ENCODE measurements at places on chromosomes 13 and 19.
A peak's percentile ranks its signal among the peaks of the same experiment; 100 is the strongest.

- DNase-seq: no peak
These were observed 90.2 kb upstream of the RNF113B start for GRCh38 chr13:98267080-98267912.

DNA sequence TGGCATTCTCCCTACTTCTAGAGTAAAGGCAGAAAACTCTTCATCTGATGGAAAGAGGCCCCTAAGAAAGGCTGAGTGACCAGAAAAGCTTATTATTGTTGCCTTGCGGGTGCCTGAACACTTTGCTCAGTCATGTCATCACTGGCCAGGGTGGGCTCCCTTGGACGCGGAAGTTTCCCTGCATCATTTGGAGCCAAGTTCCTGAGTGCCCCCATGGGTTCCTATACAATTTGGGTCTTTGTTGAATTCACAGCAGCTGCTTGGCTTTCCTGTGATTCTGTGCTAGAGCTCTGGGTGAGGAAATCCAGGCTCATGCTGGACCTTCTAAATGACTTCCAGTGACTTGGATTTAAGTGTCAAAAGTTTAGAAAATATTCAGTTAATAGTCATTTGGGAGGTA is 232.9 kb downstream of the LHFPL6 start:
- no peak for DNase-seq

GRCh38 chr13:76210262-76210661 is 574.1 kb downstream of the LMO7 start:
- DNase-seq: no peak

- DNase-seq: no peak
These were observed 21.2 kb downstream of the MAST1 start for GRCh38 chr19:12859546-12859945.

GRCh38 chr13:111519041-111519440 is 198.6 kb downstream of the TEX29 start:
- DNase-seq: no peak

DNA sequence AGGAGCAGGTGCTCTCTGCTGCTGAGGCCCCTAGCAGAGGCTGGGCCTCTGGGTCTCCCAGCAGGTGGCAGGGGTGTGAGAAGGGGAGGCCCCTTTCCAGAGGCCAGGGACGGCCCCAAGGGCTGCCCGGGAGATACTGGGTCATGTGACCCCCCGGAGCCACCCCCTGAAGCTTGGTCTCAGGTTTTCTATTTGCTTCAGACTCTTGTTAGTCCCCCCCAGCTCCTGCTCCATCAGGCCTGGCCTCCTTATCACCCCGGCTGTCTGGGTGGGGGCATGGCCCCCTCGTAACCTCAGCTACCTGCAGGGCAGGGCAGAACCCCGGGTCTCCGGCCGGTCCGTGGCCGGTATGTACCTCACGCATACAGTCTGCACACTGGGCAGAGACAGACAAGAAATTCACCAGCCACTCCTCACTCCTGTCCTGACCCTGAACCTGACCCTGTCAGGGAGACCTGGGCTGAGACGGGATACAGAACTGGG is 13.2 kb upstream of the TCF3 start:
- DNase-seq: no peak

- no peak for DNase-seq
These were observed 8.0 kb downstream of the PTH2 start for GRCh38 chr19:49415102-49415809.

GRCh38 chr13:99725644-99726043 is 224.4 kb downstream of the TM9SF2 start:
- DNase-seq: no peak

DNA sequence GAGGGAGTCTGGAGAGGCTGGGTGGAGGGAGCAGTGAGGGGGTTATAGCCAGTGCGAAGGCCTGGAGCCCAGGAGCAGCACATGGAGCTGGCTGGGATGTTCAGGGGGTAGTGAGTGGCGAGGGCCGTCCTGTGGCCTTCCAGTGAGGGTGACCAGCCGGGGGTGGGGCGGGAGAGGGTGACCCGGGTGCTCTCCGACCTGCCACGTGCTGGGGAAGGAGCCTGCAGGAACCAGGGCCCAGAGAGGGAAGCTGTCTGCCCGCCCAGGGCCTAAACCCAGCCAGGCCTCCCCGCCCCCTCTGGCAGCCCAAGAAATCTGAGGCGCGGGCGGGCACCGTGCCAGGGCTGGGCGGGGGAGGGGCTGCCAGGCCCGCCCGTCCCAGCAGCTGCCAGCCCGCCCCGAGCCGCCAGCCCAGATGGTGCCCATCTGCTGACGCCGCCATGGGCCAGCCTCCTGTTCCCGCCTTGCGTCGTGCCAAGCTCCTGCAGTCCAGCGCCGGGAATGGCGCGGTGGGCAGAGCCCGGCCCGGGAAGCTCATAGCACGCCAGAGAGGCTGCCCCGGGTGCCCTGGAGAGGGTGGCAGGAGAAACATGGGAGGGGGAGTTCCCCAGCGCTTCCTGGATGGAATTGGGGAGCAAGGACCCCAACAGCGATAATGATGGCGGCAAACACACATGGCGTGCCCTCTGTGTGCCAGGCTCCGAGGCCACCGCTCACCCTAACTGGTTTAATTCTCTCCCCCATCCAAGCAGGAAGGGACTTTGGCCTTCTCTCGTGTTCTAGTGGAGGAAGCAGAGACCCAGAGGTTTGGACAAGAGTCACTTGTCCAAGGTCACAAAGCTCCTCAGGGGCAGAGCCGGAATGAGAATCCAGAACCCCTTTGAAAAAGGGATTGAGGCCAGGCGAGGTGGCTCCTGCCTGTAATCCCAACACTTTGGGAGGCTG is 21.5 kb downstream of the NFIC start:
- DNase-seq: no peak

DNA sequence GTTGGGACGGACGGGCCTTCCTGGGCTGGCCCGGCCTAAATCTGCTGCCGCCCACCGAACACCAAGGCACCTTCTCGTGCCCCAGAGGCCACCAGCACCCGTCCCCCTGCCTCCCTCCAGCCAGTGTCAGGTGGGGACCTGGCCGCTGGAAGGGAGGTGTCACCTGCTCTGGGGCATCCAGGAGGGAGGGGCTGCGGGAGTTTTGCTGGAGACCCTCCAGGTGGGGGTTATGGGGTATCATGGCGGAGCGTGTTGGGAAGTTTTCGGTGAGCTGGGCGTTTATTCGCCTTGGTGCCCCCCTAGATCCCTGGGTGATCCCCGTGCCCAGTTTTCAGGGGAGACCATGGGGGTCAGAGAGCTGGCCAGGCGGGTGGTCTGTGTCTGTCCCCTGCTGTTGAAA is 9.7 kb downstream of the CSNK1G2 start:
- no peak for DNase-seq

GRCh38 chr13:44309794-44310757 is 63.5 kb upstream of the SERP2 start:
- DNase-seq: no peak

DNA sequence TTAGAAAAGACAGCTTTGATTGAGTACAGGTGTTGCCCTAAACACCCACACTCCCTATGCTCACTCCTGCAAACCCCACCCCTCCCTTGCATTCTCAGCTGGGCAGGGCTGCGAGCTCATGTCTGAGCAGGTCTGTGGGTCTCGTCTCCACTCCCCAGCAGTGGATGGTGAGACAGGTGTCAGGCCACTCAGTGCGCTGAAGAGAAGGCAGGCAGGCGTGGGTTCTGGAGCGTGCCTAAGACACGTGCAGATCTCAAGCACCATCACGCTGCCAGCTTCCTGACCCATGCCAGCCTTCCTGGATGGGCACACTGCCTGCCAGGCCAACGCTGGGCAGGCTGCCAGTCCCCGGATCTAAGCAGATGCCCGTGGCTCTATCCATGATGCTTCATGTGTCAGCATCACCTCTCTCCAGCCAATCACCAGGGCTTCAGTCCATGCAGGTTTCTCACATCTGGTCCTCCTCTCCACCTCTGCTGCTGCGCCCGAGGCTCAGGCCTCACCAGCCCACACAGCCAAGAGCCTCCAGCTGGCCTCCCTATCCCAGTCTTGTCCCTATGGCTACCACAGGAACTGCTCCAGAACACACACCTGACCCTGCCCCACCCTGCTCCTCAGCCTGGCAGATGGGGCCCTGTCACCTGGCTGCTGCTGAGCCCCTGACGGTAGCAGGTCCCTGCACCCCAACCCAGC is 42.6 kb downstream of the EPS15L1 start:
- no peak for DNase-seq

GRCh38 chr19:33207903-33208302 is 13.8 kb downstream of the LRP3 start:
- DNase-seq: no peak

DNA sequence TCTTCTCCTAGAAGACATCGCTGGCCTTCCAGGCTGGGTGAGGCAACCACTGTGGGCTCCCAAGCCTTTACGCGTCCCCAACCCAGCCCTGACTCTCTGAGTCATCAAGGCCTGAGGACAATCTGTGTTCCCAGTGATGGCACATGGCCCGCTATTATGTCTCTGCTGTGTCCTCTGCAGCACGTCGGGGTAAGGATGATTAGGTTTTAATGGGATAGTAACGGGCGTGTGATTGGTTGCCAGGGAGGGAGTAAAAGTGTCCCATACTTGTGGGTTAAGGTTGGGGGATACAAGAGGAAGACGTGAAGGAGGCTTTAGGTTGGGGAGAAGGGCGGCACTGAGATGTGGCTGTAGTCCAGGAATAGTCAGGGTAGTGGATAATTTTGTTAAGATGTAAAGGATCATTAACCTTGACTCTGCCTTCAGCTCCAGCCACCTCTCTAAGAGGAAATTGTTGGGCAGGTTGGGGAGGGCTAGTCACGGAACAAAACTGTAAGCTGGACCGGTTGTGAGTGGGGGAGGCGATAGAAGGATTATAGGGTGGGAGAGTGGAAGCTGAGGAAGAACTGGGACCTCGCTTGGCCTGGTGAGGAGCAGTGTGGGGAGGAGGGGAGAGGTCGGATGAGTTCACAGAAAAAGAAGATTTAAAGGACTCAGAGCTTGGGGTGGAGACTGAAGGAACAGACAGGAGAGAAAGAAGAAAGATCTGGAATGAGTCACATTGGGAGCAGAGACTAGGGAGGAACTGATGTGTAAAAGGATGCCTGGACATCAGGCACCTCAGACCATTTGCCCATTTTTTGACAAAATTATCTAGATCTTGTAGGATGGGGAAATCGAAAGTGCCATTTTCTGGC is 27.9 kb upstream of the IGFL1 start:
- DNase-seq: no peak

GRCh38 chr19:11053817-11054195 is 35.5 kb upstream of the LDLR start:
- no peak for DNase-seq

DNA sequence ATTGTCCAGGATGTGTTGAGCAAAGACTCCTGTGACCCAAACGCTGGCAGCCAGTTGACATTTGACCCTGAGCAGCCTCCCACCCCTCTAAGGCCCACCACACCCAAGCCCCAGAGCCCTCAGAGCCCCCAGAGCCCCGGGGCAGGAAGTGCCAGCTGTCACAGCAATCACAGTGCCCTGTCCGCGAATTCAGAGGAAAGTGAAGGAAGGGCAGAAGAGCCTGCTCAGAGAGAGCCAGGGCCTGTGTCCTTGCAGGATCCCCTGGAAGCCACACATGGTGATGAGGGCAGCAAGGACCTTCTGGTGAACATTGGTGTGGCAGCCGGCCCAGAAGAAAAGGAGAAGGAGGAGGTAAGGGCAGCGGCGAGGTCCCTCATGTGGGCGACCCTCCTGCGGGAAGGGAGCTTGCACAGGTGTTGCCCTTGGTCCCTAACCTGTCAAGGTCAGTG is 63.7 kb downstream of the SPATA13 start:
- no peak for DNase-seq

DNA sequence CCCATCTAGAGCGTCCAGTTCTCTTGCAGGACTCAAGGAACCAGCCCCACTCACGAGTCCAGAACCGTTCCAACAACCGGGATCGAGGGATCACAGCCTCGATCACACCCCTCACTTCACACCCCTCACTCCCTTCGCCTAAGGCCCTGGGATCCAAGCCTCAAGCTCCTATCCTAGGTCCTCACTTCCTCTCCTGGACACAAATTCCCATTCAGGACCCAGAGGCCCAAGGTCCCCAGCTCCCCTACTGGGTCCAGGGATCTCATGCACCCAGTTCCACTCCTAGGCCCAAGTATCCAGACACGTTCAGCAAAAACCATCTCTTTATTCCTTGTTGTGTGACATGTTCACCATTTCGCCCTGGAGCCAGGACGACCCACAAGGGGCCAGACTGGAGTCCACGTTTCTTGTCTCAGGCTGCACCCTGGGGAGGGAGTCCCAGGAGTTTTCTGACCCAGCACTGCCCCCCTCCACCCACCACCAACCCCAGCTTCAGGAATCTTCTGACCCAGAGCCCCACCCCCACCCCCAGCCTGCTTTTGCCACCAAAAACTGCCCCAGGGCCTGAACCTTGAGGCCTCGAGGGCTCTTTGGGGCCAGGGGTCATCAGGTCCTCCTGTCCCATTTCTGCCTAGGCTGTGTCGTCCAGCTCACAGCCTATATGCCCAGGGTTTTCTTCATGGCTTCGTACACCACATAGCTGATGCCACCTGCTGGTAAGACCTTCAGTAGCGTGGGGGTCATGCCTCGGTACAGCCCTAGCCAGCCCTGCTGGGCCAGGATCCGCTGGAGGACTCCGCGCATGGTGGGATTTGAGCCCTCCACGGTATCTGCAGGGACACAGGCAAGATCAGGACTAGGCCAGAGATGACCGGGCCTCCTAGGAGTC is 1.4 kb upstream of the KHSRP start:
- no peak for DNase-seq

DNA sequence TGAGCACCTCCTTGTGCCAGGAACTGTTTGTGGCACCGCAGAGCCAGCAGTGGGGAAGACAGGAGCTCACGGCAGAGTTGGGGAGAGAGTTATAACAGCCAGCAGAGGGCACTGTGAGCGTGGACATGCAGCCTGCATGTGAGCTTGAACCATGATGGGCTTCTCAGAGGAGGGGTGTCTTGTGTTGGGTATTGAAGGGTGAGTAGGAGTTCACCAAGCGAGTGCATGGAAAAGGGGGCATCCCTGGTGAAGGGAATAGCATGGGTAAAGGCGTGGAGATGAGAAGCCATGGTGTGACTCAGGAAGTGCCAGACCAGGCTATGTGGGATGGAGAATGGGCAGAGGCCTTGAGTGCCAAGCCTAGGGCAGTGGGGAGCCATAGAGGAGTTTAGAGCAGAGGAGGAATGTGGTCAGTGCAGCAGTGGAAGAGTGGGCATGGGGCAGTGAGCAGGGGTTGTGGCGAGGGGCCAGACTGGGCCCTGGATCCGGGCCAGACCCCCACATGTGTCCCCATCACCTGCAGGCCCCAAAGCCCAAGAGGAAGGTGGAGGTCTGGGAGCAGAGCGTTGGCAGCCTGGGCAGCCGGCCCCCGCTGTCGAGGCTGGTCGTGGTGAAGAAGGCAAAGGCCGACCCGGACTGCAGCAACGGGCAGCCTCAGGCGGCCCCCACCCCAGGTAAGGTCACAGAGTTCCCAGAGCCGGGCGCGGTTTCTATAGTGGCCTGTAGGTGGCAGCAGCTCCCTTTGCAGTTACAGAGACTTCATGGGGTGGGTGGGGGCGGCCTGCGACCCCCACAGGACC is 11.8 kb upstream of the SHD start:
- DNase-seq: peak; percentile 9

DNA sequence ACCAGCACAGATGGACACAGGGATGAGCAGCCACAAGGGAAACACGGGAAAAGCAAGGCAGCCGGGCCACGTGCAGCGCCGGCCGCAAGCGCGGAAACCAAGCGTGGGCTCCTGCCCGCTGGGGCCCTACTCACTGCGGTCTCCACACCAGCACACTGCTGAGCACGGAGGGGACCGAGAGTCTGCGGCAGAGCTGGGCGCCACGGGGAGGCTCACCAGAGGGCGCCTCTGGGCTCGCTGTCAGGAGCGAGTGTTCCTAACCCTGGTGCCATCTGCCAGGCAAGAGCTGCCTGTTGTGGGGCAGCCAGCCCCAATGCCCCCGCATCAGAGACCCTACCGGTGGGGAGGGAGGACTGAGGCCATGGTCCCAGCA is 26.5 kb downstream of the MPND start:
- no peak for DNase-seq

- DNase-seq: no peak
These were observed 53.7 kb downstream of the USP12 start for GRCh38 chr13:27117952-27118351.

Measured in NCI-H146 (cell line).